Renal cortical epithelial cell (primary cell): ENCODE measurements at places on chromosomes 13 and 19. TPM values are rescaled to one million over a fixed set of nuclear protein-coding genes. Genes with fewer than 3 reads are reported as not detected.

Gene BEST2
- not detected in 2 replicates for total RNA-seq

DNA sequence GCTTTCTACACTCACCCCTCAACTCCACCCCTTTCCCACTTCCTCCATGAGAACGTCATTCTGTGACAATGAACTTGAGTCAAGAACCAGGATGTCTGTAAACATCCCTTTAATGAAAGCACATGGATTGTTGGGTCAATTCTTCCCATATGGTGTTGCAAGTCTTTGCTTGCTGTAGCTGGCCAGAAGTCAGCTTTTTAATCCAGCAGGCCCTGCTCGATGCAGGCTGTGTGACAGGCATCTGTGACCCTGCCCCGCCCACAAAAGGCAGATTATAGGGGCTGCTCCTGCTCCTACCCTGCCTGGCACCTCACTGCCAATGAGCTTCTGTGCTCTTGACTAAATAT is 78.0 kb downstream of the STARD13 start:
- DNase-seq: no peak

GRCh38 chr13:114272977-114273376 is 8.4 kb upstream of the UPF3A start:
- no peak for DNase-seq

Gene PLVAP
- 0.10 and 0.52 TPM in 2 replicates for total RNA-seq

DNA sequence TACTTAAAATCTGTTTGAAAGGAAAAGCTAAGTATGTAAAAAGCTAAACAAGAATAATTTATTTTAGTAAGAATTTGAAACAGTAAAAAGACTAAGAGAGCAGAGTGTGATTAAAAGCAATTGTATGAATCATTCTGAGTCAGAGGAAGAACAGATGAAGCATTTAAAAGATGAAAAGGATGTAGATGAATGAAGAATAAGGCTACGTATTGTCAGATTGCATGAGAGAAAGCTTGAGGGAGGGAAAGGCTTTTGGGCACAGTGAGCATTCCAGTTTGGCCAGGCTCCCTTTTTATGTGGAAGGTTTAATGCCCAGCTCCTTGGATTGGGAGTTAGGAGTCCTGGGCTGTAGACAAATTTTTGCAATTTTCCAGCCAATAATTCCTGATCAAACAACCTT is 117.7 kb downstream of the FREM2 start:
- DNase-seq: peak; percentile 89

DNA sequence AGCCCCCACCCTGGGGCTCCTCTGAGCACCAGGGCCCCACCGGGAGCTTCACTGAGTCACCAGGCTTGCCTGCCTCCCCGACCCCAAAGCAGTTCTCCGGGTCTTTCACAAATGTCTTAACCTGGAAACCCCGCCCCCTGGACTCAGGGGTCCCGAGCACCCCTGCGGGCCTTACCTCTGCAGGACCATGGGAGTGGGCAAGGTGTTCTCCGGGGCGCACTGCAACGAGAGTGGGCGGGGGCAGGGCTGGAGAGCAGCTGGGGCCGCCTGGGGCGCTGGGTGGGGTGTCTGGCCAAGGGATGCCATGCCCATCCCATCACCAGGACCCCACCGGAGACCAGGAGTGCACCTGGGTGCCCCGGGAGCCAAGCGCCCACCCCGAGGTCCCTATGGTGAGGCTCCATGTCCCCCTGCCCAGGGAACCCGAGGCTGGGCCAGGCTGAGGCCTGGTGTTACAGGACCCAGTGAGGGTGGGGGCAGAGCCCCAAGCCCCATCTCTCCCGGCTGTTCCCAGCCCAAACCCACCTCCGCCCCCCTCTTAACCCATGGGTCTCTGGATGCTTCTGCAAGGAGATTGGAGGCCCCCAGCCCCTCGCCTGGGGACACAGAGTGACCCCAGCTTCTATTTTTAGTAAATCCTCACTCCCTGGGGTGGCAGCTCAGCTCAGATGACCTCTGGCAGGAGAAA is 10.9 kb downstream of the MKNK2 start:
- no peak for DNase-seq

Gene ZNF418
- total RNA-seq: 3.6 and 7.2 TPM in 2 replicates

Gene GDF15
- total RNA-seq: 108 and 190 TPM in 2 replicates

GRCh38 chr19:51889934-51890333 is 2.2 kb upstream of the ZNF577 start:
- DNase-seq: no peak
